ENCODE measurements at places on chromosomes 3 and 15. TPM values are rescaled to one million over a fixed set of nuclear protein-coding genes. Genes with fewer than 3 reads are reported as not detected.

The CFAP100 gene
- not detected for polyA plus RNA-seq

GRCh38 chr3:177813322-177813721 lies 616.0 kb upstream of the TBL1XR1 start:
- DNase-seq = no peak

The PFN2 gene
- polyA plus RNA-seq = 6.5 TPM

DNA sequence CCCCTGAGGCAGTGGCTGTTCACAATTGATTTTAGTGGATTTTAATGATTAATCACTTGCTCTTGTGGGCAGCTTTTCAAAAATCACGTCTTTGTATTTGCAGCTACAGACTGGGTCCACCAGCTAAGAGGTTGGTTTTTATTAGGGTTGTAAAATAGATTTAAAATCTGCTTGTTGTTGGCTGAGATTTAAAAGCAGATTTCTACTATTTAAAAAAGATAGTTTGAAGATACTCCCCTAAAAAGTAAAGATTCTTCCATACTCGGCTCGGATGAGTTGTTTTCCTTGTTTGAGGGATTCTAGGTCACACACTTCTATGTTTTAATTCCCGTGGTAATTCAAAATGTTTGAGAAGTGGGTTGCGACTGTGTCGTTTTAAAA lies 1.7 kb downstream of the KLHL24 start:
- DNase-seq = no peak

The CELF6 gene
- 0.59 TPM for polyA plus RNA-seq

- DNase-seq = no peak
Measured at GRCh38 chr3:38313695-38314094, 31.6 kb downstream of the SLC22A14 start.

- DNase-seq = no peak
Measured at GRCh38 chr3:46883830-46884185, 6.3 kb downstream of the PTH1R start.

DNA sequence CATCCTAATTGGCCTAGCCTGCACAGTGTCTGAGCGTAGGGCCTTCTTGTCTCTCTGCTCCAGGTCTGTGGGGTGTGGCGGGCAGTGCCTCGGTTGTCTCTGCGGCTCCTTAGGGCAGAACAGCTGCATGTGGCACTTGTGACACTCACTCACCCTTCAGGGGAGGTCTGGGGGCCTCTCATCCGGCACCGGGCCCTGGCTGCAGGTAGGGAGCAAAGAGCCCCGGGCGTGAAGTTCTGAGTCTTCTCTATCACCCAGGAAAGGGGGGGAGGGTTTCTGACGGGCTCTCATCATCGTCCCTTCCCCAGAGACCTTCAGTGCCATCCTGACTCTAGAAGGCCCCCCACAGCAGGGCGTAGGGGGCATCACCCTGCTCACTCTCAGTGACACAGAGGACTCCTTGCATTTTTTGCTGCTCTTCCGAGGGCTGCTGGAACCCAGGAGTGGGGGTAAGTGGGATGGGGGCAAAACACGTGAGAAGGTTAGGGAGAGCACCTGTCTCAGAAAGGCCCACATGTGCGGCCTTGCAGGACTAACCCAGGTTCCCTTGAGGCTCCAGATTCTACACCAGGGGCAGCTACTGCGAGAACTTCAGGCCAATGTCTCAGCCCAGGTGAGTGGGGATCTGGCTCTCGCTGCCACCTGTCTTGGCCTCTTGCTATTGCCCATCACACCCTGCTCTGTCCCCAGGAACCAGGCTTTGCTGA lies 2.6 kb downstream of the CHRD start:
- no peak for DNase-seq

GRCh38 chr15:45291822-45292582 lies 40.0 kb downstream of the SLC28A2 start:
- no peak for DNase-seq

- no peak for DNase-seq
Measured at GRCh38 chr3:165938986-165939540, 101.8 kb upstream of the BCHE start.

DNA sequence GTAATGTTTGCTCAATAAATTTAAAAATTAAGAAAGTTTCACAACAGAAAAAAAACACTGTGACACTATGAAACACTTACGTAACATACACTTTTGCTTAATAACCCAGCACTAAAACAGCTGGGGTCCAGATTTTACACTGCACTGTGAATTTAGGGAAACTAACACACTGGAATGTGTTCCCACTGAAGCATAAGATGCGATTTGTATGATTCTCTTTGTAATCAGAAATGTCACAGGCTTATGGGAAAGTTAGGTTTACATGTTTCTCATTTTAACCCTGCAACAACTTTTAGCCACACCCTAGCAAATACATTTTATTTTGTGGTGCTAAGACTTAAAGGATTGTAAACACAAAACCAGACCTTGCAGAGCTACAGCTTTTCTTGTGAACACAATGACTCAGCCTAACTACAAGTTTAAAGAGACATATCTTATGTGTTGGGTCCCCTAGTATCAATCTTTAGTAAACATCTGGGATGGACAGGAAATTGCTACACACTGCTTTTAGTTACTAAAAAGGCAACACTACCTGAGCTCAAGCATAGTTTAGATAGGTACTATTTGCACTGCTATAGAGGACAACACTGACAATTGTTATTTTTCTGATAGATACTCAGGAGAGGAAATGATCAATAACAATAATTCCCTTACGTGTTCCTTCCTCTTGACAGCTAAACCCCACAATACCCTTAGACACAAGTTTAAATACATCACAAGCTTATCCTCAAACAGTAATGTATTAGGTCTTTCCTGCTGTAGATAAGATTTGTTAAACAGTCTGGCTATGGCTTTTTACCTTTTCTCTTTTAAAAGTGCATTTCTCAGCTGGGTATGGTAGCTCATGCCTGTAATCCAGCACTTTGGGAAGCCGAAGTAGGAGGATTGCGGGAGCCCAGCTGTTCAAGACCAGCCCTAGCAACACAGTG lies 3.8 kb downstream of the PLD1 start:
- no peak for DNase-seq

DNA sequence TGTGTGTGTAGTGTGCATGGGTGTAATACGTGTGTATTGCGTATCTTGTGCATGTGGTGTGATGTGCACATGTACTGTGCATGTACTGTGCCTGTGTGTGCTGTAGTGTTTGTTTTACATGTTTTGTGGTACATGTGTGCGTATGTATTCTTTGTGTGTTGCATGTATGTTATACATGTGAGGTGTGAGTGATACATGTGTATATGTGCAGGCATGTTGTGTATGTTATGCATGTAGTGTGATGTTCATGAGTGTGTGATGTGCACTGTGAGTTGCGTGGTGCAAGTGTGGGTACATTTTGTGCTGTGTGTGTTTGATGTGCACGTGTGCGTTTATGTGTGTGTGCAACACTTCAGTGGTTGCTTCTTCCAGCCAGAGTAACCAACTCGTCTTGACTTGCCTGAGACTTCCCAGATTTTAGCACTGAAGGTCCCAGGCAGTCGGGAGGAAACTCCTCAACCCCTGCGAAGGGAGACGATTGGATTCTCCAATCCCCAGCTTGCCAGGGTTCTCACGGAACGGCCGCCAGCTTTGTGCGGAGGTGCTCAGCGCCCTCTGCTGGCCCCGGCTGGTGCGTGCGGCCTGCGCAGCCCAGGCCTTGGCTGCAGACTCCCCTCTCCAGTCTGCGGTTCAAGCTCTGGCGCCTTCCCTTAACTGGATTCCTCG lies 3.6 kb downstream of the GALNT15 start:
- peak; percentile 72 for DNase-seq

GRCh38 chr15:101286471-101287114 lies 8.5 kb downstream of the SNRPA1 start:
- DNase-seq = no peak

GRCh38 chr3:76369170-76369569 lies 583.8 kb upstream of the ZNF717 start:
- DNase-seq = no peak

The SLC24A5 gene
- polyA plus RNA-seq = not detected

The ATP10A gene
- polyA plus RNA-seq = 18.5 TPM

GRCh38 chr15:65409036-65409631 lies 13.6 kb downstream of the IGDCC4 start:
- no peak for DNase-seq
